ENCODE measurements at places on chromosomes 2 and 18.
A peak's percentile ranks its signal among the peaks of the same experiment; 100 is the strongest.

DNA sequence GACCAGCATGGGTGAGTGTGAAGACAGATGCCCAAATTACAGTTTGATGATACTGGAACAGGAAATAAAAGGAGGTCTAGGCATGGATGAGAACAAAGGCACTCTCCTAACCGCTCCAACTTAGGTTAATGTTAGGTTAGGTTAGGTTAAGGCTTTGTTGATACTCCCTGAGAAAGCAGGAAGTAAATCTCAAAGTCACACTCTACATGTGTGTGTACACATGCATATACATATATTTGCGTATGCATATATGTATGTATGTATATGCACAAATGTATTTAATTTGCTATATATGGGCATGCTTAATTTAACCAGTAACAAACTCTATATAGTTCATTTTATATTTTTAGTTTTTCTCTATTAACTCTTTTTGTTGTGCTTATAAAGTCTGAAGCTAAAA is 139.3 kb downstream of the UPP2 start:
- no peak for DNase-seq

- DNase-seq = peak; percentile 58
These were observed 1574.2 kb upstream of the PIK3C3 start for GRCh38 chr18:40380686-40381439.

- no peak for DNase-seq
These were observed 64.1 kb downstream of the BCL2L11 start for GRCh38 chr2:111184725-111185310.

- DNase-seq = no peak
These were observed 12.7 kb downstream of the SMAD7 start for GRCh38 chr18:48937869-48938750.

GRCh38 chr2:217919781-217920351 is 82.9 kb downstream of the TNS1 start:
- DNase-seq = peak; percentile 72

DNA sequence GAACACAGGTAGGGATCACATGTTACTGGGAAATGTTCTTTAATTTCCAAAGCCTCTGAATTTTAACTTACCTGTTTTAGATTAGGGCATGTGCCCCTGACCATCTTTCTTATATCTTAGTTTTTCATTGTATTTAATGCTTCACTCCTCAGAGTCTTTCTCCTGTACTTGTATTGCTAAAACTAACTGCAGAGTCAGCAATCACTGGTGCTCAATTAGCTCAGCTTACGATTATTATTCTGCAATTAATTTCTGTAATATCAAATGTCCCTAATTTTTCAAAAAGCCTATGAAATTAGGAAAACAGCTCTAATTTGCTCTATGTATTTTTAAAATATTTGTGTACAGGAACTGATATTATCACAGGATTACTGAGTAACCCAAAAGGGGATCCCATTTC is 693.2 kb upstream of the SLC8A1 start:
- DNase-seq = no peak

GRCh38 chr2:23502096-23502495 is 117.1 kb downstream of the KLHL29 start:
- DNase-seq = no peak

- no peak for DNase-seq
These were observed 39.0 kb downstream of the COA5 start for GRCh38 chr2:98569197-98569793.

- no peak for DNase-seq
These were observed 18.9 kb upstream of the SLC38A11 start for GRCh38 chr2:164974221-164974620.

GRCh38 chr2:75491129-75491753 is 69.5 kb downstream of the EVA1A start:
- DNase-seq = peak; percentile 36

DNA sequence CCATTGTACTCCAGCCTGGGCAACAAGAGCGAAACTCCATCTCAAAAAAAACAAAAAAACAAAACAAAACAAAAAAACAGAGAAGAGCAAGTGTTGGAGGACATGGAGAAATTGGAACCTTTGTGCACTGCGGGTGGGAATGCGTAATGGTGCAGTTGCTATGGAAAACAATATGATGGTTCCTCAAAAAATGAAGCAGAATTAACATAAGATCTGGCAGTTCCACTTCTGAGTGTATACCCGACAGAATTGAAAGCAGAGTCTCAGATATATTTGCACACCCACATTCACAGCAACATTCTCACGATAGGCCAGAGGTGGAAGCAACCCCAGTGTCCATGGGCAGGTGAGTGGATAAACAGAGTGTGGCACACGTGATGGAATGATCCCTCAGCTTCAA is 11.0 kb upstream of the RALB start:
- DNase-seq = no peak

GRCh38 chr18:23618862-23619387 is 32.6 kb upstream of the NPC1 start:
- peak; percentile 26 for DNase-seq

GRCh38 chr18:48948112-48949049 is 2.4 kb downstream of the SMAD7 start:
- peak; percentile 91 for DNase-seq

DNA sequence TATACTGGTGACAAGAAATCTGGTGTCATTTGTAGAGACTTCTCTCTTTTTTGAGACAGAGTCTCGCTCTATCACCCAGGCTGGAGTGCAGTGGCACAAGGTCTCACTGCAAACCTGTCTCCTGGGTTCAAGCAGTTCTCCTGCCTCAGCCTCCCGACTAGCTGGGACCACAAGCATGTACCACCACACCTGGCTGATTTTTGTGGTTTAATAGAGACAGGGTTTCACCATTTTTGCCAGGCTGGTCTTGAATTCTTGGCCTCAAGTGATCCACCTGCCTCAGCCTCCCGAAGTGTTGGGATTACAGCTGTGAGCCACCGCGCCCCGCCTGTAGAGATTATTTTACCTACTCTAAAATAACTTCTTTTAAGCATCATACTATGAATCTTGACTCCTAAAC is 6.5 kb downstream of the HNRNPLL start:
- no peak for DNase-seq

- DNase-seq = no peak
These were observed 123.4 kb downstream of the DOCK10 start for GRCh38 chr2:224918626-224919471.

DNA sequence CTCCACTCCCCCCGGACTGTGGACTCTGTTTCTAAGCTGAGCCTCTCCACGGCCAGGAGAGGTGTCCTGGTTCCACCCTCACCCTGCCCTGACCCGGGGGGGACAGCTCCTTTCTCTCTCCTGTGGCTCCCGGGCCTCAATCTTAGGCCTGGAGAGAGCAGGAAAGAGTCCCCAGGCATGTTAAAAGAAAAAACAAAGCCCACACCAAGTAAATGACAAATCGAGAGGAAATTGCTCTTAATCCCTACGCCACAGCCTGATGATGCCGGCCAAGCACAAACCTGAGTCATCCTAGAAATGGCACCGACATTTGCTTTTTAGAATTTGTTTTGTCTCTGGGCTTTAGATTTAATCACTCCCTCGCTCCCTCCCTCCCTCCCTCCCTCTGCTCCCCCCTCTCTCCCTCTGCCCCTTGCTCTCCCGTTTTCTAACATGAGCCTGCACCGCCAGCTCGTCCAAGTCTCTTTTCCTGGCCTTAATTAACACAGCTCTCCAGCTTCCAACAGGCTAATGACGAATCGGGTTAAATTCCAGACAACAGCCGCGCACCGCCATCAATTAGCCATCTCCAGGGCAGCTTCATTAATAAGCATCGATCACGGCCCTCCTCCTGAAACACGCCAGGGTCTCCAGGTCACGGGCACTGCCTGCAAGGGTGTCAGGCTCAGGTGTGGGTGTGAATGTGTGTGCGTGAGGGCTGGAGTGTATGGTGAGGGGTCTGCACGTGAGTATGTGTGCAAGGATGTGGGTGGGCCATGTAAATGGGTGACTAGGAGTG is 230.8 kb downstream of the CELF4 start:
- peak; percentile 50 for DNase-seq
